ENCODE measurements at places on chromosomes 2 and 18. TPM values are rescaled to one million over a fixed set of nuclear protein-coding genes. Genes with fewer than 3 reads are reported as not detected.

Gene SLC19A3
- total RNA-seq: 0.10 TPM

Gene DNAH6
- total RNA-seq: 0.02 TPM

GRCh38 chr2:5365871-5366461 lies 326.2 kb upstream of the SOX11 start:
- peak; percentile 56 for DNase-seq

GRCh38 chr18:65725251-65726050 lies 25.4 kb upstream of the CDH7 start:
- peak; percentile 1 for DNase-seq

DNA sequence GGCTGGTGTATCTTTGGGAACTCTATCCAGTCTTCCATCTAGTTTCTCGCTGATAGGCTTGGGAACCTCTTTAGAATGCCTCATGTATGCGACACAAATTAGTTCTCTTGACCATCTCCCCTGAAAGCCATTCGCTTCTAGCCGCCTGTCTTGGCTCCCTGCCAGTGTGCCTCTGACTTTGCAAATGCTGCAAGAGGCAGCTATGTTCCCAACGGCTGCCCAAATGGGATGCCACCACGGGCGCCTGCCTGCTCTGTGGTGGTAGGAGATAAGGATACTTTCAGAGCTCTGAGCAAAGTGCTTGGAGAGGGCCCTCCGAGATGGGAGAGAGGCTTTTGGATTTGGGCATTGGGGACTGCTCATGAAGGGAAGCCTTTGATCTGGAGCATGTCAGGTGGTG lies 77.7 kb upstream of the IGFBP5 start:
- no peak for DNase-seq
